Stimulated activated CD4-positive, alpha-beta T cell treated with anti-CD3 and anti-CD28 coated beads, Interleukin-12 subunit alpha, Interleukin-12 subunit beta, amount 100 ng/mL, for 24 hours (primary cell): ENCODE measurements at places on chromosomes 3 and 15.

- no peak for DNase-seq
Observed at GRCh38 chr3:162082516-162082915, 585.9 kb downstream of the OTOL1 start.

DNA sequence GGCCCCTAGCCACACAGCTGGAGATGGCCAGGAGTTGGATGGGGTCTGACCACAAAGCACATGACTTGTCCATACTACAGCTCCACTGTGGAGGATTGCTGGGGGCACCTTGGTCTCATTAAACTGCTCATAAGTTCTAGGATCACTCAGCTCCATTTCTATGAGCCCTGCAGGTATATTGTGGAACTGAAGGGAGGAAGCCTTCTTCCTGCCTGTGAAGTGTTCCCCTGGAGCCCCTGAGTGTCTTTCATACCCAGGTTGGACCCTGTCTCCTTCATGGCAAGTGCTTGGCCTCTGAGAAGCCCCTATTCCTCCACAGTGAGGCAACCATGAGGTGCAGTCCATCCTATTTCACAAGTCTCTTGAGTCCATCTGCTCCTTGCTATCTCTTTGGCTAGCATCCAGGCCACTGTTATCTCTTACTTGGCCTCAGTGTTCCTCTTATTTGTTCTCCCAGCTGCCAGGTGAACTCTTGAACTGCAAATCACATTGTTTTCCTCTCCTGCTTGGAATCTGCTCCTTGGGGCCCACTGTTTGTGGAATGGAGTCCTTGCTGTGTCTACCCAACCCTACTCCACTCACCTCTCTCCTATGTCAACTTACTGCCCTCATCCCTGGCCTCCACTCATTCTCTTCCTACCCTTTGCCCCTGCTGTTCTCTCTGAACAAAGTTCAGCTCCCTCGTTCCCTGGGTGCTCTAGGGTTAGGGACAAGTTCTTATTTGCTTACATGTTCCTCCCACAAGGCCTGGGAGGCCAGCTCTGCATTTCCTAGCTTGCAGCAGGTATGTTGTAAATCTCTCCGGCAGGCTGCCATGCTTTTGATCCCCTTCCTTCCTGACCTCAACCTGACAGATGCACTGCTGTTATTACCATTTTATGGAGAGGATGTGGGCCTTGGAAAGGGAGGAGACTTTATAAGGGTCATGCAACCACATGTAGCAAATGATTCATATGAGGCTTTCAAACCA lies 1.2 kb downstream of the ACOX2 start:
- DNase-seq = no peak

DNA sequence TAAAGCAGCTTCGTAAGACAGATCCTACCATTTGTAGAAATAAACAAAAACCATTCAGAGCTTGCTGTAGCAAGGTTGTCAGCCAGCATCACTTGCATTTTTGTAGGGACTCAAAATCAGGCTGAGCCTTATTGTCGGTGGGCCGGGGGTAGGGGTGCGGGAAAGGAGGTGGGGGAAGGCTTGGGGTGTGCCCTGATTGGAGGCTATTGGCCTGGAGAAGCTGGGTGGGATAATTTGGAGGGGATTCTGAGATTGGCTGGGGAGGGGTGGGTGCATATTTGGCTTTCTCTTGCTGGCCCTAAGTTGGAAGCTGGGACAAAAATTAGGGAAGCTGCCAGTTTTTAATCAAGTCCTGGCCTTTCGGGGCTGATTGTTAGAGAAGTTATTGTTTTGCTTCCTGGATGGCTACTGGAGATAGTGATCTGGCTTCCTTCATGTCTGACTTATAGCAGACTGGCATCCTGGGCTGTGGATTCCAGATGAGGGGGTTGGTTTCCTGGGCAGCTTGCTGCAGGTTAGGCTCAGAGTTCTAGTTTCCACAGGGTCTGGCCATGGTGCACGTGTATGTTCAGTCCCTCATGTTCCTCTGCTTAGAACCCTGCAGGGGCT lies 22.8 kb downstream of the STOML1 start:
- no peak for DNase-seq

DNA sequence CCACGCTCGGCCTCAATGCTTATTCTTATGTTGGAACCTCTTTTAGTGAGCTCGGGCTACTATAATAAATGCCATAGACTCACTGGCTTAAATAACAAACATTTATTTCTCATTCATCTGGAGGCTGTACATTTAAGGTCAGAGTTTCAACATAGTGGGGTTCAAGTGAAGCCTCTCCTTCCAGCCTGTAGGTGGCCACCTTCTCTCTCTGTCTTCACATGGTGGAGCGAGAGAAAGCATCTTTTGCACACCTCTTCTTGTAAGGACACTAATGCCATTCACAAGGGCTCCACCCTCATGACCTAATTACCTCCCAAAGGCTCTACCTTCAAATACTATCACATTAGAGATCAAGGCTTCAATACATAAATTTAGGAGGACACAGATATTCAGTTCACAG lies 520.3 kb upstream of the EPHA6 start:
- no peak for DNase-seq

DNA sequence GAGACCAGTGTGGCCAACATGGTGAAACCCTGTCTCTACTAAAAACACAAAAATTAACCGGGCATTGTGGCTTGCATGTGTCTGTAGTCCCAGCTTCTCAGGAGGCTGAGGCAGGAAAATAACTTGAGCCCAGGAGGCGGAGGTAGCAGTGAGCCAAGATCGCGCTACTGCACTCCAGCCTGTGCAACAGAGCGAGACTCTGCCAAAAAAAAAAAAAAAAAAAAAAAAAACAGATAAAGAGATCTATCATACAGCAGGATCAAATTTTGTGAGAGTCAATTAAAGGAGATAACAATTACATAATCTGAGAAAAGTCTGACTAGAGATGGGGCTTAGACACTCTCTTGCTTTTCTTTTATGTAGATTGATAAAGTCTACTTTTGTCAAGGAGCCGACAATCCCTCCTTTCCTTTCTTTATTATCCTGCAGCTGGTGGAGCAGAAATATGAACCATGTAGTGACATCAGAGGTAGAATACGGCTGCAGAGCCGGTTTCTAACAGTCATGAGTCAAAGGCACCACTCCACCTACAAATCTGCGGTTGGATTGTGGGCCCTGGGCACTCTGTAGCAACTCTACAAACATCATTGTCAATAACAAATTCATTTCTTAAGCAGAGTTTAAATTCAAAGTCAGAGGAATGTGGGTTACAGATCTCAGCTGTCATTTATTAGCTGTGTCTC lies 9.0 kb downstream of the C2CD4A start:
- no peak for DNase-seq

DNA sequence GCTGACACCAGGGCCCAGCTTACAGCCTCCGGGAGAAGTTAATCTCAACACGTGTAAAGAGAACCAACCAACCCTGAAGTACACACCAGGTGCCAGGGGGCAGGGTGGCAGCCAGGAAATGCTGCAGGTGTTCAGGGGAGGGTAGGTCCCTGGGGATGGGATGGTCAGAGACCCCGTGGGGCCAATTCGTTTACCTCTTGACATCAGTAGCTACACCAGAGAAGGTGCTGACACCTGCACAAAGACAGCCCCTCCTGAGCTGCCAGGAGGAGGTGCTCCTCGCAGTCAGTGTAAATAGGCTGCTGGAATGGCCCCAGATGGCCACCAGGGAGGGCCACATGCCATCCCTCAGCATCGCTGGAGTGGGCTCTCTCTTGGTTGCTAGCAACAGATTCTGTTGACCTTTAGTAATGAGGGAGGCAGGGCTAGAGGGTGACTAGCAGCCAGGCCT lies 52.8 kb downstream of the CORO2B start:
- DNase-seq = no peak
